GM12891 (cell line): ENCODE measurements at places on chromosomes 7 and 10.

DNA sequence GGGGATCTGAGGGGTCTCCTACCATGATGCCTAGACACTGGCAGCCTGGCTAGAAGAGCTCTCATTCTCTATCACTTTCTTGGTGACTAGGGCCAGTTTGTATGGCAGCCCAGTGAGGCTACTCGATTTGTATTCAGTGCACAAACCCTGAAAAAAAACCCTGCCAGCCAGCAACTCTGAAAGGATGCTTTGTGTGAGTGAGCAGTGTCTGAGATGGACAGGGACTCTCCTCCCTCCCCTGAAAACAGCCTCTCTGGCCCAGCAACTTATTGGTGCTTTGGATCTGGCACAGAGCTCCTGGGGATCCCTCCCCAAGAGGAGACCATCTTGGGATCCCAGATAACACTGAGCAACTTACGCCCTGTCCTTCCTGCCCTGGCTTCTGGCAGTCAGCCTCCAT, 10.8 kb upstream of the LRRC4 start:
- DNase-seq, result no peak

DNA sequence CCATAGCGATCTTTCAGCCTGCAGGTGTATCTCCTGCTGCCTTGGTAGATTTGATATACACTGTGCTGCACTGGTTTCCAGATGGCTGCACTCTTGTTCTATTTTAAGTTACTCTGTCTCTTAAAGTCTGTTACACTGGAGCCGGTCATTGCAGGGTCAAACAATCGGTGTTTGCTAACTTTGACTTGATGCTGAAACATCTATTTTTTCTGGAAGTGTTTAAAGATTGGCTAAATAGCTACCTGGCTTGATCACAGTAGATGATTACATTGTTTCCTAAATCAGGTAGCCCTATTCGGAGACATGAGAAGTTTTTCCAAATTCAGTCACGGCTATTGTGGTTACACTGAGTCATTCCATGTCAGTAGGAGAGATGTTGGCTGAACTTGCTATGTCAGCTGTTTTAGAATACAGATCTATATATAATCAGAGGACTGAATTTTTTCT, 574.8 kb downstream of the ETV1 start:
- no peak for DNase-seq

DNA sequence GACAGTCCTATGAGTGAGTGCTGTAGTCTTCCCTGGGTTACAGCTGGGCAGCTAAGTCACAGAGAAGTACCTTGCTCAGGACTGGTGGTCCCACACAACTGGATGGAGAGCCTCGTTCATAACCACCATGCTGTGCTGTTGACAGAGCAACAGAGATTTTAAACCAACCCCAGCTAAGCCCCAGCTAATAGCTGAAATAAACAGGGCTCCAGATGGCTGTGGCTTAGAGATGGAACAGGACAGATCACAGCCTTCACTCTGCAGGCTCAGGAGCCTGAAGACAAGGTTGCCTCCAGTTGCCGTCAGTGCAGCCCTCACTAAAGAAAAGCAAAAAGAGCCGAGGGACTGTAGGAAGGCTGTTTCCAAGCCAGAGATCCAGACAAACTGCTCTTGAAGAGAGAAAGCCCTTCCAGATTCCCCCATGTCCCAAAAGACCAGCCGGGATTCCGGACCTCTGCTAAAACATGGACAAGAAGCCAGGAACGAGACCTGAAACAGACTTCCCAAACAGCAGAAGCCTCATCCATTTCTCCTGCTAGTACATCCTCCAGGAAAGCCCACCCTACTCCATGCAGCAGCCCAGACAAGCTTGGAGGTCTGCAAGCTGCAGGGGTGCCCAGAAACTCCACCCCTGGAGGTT, 4.2 kb downstream of the HTRA1 start:
- no peak for DNase-seq

GRCh38 chr10:6115824-6116350, 27.1 kb downstream of the RBM17 start:
- no peak for DNase-seq

DNA sequence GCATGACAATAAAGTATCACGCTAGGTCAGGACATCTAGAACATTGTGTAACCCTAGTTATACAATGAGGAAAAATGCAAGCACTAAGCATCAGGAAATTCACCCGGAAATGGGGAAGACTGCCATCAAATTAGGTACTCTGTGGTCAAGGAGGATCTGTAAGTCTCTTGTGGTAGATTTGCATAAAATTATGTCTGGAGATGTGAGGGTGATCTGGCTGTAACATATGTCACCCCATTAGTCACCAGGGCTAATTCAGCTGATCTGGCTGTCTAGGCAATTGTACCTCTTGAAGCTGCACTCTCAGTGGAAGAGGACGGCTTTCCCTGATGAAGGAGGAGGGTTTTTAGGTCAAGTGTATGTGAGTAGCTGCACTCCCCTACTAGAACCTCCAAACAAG, 14.8 kb downstream of the AKR1D1 start:
- DNase-seq, result no peak

GRCh38 chr7:82335927-82336326, 107.7 kb downstream of the CACNA2D1 start:
- DNase-seq, result no peak

- no peak for DNase-seq
Observed at GRCh38 chr10:29522918-29523317, 111.9 kb downstream of the SVIL start.

DNA sequence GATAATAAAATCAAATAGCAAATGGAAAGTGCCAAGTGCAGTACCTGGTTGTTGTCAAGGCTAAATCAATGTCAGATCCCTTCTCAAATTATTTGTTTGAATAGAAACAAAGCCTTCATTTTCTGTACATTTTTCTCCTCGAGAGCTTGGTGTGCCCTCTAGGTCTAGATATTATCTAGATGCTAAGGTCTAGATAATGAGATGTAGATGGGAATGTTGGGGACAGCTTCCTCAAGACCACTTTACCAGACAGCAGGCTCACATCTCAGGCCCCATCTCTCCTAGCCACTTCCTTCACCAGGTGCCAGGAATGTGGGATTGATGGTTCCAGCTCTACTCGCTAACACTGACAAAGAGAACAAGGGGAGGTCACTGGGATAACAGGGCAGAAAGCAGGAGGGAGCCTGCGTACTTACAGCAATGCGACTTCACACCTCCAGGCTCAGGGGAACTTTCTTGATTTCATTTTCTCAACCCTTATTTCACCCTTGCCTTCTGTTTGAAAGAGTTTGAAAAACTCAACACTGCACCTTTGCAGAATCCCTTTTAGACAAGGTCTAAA, 451.4 kb upstream of the VSTM2A start:
- DNase-seq, result no peak

DNA sequence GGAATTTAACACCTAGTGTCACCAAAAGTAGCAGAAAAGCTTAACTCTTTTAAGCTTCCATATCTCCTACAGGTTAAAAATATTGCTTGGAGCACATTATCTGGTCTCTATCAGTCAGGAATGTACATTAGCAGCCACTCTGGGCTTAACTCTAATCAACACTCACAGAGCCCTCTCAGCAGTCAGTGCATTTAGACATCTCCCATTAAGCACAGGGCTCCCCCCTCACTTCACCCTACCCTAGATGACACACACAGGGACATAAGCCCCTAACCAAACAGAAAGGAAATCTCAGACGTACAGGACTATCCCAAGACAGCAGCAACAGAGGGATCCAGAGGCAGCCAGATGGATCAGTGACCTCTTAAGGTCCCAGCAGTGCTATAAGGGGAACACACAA, 26.4 kb downstream of the FBXW4 start:
- no peak for DNase-seq

DNA sequence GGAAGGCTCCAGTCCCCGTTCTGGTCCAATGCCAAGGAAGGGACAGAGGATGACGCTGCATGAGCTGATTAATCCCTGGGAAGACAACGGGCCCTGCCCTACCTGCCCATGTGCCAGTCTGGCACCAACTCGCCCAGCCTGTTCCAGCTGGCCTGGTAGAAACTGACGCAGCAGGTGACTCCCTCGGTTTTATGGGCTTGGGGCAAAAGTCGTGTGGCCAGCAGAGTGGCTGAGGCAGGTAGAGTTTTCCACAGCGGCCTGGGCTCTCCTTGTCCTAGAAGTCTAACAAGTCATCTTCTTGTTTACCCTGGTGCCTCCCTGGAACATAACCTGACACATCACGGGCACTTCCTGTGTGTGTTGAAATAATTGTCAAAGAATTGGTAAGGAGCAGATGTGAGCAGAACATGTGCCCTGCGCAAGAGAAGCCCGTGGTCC, 20.4 kb upstream of the LMTK2 start:
- DNase-seq, result no peak

DNA sequence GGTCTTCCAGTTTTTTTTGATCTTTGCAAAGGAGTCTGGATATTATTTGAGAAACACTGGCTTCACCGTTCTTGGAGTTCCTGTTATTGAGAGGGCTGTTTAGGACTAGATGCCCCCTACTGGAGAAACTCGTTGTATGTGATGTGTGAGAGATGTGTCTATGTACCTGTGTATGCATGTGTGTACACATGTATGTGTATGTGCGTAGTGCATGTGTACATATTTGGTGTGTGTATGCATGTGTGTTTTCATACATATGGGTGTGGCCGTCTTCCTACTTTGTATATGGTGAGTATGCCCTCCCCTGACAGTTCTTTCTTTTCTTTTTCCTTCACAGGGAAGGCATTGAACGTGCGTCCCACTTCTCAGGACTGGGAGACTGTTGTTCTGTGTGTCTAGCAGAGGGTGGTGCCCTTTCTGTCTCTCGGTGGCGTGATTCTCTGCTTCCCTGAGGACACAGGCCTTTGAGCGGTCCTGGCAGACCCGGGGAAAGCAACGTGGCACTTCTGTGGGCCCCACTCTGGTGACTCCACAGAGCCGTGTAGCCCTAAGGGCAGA, 3.0 kb upstream of the CALHM3 start:
- DNase-seq, result peak; percentile 51

DNA sequence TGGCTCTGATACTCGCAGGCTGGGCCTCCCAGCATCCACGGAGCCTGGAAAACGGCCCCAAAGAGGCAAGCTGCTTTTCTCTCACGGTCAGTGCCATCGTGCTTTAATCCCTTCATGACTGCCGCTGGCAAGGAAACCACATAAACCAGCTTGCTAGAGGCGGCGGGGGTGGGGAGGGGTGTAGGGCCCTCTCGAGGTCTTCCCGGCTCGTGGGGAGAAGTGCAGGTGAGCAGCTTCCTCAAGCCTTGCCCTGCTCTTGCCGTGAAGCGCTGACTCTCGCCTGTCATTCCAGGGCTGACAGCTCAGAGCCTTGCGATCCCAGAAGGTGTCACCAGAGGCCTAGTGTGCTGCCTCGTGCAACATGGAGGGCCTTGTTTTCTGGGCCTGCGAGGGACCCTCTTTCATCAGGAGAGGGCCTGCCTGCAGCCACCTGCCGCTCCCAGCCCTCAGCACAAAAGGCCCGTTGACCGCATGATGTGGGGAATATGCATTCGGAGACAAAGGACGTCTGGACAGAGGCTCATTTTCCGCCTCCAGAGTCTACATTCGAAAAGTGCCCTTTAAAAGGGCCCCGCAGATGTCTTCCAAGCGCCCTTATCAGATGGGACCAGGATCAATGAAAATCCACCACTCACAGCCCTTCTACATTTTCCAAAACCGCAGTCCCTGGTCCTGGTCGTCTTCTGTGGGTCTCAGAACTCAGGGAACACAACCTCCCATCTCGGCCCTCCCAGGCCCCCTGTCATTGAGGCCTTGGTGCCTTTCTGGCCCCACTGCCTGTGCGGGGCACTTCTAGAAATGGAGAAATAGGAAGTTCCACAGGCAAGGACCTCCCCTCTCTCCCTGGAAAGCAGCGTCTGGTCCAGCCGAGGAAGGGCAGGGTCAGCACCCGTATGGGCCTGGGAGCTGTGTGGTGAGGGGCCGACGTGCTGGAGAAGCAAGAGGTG, 58.7 kb downstream of the ZRANB1 start:
- DNase-seq, result peak; percentile 27

DNA sequence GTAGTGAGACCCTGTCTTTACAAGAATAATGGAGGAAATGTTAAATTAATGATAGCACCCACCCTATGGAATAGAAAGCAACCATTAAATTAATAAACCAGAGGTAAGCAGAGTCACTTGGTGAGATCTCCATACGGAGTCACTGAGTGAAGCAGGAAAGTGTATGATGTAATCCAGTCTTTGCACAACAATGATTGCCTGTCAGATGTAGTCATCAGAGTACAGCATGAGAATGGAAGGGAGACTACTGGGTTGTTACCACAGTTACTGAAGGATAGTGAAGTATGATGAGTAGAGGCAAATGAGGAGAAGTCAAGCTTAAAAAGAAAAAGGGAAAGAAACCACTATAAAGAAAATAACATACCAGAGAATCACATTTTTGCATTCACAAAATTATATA, 371.9 kb upstream of the SHH start:
- DNase-seq, result no peak

DNA sequence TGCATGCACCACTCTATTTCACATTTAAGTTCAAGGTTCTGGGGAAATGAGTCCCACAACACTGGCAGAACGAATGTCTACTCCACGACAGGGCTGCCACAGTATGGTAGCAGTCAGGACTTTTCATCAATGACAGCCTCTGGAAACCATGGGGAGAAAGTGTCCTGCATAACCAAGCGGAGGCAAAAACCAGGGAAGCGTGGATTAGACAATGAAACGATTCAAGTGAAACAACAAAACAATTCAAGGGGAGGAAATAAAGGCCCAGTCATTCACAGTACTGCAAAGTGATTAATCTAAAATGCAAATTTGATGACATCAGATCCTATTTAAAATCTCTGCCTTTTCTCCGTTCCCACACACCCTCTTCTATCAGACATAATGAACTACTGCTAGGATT, 168.2 kb downstream of the DPY19L1 start:
- no peak for DNase-seq

GRCh38 chr10:69640196-69640980, 10.3 kb downstream of the FAM241B start:
- no peak for DNase-seq

- no peak for DNase-seq
Observed at GRCh38 chr7:81244224-81244623, 325.4 kb upstream of the SEMA3C start.

- DNase-seq, result no peak
Observed at GRCh38 chr10:119724593-119725516, 995 bp upstream of the INPP5F start.

GRCh38 chr10:26543567-26544306, 105.6 kb downstream of the APBB1IP start:
- DNase-seq, result peak; percentile 35

DNA sequence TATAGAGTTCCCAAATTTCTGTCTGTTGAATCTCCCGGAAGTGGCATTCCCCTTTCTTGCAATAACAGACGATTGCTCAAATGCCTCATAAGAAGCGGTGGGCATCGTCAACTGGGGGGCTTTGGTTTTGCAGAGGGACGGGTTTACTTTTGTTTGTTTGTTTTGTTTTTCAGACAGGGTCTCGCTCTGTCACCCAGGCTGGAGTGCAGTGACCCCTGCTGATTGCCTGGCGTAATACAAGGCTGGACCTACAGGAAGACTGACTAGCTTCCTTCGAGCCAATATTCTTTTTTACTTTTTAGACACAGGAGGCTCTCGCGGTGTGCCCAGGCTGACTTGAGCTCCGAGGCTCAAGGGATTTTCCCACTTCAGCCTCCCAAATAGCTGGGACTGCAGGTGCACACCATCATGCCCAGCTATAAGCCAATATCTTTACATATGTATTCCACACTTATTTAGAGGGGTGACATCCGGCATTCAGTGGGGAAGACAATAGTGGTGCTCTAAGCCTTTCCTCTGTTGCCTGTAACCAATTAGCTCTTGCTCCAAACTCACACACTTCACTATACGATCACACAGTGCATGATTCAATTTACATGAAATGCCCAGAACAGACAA, 58.1 kb downstream of the FHIP2A start:
- peak; percentile 29 for DNase-seq
